ENCODE measurements at places on chromosomes 5 and 9.

- DNase-seq: no peak
These were observed 53.3 kb upstream of the CYLC2 start for GRCh38 chr9:102941868-102942267.

- no peak for DNase-seq
These were observed 14.5 kb downstream of the SLC6A18 start for GRCh38 chr5:1239505-1240251.

- DNase-seq: no peak
These were observed 13.6 kb downstream of the SLF1 start for GRCh38 chr5:94632024-94632423.

DNA sequence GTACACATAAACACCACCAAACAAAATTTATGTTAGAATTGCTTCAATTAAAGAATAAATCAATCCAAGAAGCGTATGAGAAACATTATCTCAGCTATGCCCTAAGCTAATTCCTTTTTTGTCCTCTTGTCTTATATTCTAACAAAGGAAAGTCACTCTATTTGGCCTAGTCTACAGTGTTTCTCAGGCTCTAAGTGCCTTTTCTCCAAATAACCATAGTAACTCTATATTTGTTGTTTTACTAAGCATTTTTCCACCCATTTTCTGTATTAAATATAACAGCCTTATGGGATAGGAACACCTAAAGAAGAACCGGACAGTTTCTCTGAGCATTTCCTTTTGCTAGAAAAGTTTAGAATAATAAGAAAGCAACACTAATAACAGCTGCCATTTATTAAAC lies 120.1 kb upstream of the MTAP start:
- DNase-seq: no peak

DNA sequence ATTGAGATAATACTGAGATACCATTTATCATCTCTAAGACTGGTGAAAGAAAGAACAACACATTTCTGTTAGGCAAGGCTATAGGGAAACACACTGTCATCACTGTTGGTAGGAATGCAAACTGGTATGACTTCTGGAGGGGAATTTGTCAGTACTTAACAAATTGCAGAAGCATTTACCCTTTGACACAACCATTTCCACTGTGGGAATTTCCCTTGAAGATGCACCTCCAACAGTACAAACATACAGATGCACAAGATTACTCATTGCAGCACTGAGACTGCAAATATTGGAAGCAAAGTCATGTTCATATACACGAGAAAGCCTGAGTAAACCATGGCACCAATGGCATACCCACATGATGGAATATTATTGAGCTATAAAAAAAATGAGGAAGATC lies 17.6 kb downstream of the GM2A start:
- DNase-seq: no peak

- DNase-seq: no peak
These were observed 1.2 kb downstream of the HSPA5 start for GRCh38 chr9:125239631-125240597.

DNA sequence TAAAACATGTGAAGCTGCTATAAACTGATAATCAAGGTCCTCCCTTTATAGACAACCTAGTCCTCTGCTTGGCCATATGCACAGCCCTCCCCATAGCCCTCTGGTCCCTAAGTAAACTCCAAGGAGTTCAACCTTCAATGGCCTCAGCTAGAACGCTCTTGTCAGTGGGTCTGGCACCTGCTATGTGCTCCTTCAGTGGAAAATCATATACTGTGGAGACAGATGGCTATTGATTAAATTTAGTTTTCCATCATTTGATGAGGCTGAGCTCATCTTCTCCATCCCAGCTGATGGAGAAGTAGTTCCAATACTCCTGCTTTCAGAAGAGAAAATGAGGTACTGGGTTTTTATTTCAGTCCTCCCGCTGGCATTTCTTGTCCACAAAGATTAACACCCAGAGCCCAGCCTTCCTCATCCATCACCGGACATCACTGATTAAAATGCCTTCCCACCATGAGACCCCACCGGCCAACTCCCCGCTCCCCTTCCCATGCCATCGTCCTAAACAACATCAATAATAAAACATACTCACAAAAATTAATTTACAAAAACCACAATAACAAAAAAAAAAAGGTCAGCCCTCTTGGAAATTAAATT lies 134.6 kb downstream of the TRIM32 start:
- no peak for DNase-seq

GRCh38 chr9:99588299-99588698 lies 233.4 kb upstream of the NR4A3 start:
- DNase-seq: no peak

DNA sequence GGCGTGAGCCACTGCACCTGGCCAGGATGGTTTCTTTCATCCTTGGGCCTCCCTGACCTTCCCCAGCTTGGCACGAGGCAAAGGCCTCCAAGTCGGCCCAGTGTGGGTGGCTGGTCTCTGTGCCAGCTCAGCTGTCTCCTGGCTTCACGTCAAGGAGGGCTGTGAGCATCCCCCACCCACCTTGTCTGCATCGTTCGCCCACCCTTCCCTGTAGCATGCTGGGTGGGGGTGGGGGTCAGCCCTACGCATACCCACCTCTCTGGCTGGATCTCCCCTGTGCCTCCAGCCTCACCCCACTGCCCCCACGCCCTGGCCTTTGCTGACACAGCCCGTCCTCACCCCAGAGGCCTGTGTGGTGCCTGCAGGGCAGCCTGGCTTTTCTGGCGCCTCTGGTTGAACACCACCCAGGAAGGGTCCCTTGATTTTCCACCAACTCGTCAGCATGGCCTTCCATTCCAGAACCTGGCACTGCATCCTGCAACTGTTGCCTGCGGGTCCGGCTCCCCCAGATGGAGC lies 8.8 kb upstream of the WDR5 start:
- no peak for DNase-seq

DNA sequence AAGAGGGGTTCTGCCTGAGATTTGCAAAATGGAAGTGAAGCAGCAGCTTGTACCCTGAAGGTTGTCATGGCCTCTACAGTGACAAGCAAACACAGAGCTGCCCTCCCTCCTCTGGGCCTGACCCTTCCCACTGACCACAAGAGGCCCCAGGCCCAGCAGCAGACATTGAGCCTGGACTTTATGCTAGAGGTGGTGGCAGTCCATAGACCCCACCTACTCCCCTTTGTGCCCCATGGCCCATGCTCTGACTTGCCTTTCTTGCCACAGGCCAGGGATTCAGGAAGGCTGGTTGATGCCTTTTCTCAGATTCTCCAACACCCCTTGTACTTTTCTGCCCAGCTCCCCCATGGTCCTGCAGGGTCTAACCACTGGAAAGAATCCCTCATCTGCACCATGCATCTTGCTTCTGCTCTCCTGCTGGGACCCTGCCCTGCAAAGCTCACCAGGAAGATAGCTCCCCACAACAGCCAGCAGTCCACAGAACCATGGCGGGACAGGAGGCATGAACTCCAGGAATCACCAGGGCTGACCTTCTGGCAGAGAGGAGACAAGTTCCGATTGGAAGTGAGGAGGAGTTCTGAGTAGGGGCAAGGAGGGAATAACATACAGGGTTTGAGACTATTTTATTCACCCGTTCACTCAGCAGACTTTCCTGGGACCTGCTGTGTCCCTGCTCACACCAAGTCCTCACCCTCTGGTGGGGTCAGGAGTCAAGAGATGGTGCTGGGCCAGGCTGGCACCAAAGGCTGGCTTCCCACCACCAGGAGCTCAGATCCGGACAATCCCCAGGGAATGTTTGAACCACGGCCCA lies 263.8 kb downstream of the SYK start:
- no peak for DNase-seq

- DNase-seq: peak; percentile 76
These were observed at the start of gene HAVCR2 for GRCh38 chr5:157108976-157109375. HAVCR2 (minus strand) TSS chr5:157109044; CDS start chr5:157108983, 61 bp downstream.

DNA sequence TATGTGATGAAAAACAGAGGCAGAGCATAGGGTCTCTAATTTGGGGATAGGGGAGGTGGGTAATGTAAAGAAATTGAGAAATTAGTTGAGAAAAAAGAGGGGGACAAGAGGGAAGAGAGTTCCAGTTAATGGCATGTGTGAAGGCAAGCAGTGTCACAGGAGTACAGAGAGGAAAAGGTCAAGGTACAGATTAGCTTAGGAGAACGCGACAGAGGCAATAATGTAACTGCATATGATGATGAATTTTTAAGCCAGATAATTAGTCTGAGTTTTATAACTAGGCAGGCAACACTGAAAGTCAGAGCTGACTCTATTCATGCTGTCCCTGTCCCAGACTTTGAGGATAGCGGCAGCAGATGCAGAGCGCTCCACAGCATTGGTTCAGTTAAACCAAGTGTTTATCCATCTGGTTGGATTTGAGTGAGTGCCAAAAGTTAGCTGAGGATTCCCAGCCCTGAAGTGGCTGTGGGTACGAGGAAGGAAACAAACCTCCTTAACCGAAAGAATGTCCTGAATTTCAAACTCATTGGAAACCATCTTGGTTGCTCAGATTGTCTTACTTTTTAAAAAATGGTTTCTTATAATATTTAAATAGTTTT lies 315.2 kb downstream of the ARHGAP26 start:
- DNase-seq: no peak

DNA sequence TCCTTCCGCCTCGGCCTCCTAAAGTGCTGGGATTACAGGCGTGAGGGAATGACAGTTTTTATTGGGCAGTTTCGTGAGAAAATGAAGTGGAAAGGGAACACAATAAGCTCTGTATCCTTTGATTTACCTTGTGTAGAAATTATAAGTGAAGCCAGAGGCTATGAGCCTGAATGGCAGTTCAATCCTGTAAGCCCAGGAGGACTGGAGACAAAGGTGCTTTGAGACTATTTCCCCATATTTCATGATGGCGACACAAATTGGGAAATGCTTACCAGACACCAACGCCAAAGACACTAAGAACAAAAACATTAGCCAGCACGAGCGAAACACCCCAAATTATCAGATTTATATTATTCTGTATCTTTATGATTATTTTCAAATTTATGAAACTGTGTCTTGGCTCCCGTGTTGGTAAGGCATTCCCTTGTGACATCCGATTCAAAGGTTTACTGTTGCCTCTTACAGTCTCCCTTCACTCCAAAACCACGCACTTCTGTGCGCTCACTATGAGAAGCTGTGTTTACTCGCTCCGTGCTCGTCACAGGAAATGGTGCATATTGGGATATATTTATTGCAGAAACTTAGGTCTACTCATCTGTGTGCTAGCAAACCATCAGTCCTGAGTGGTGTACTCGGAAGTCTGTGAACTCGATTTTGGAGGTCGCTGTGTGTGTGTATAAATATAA lies 73.9 kb downstream of the SH3PXD2B start:
- DNase-seq: no peak

- DNase-seq: no peak
These were observed 741.4 kb downstream of the TAF11L14 start for GRCh38 chr5:18375641-18376040.

GRCh38 chr5:175551266-175551665 lies 72.9 kb downstream of the SFXN1 start:
- DNase-seq: no peak

DNA sequence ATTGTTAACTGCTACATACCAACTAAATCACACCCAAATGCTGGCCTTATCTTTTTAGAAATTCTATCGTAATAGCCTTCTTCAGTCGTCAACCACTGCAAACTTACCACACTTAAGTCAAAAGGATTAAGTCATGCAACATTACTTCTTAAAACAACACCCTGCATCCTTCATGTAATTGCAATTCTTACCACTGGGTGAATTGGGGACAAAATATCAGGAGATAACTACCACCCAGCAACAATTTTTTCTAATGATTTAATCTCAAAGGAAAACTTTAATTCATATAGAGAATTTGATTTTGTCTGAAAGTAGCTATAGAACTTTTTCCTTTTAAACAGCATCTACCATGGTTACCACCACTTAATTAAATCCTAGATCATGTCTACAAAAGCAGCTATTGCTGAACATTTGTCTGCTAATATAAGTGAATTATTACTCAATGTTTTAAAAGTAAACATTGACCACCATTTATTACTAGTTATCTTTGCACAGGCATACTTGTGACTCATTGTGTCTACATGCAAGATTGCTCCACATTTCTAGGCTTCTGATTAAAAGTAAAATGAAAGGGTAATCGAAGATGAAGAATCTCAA lies 10.5 kb downstream of the MLLT3 start:
- DNase-seq: no peak

GRCh38 chr9:93464395-93464794 lies 11.0 kb upstream of the FAM120AOS start:
- no peak for DNase-seq

DNA sequence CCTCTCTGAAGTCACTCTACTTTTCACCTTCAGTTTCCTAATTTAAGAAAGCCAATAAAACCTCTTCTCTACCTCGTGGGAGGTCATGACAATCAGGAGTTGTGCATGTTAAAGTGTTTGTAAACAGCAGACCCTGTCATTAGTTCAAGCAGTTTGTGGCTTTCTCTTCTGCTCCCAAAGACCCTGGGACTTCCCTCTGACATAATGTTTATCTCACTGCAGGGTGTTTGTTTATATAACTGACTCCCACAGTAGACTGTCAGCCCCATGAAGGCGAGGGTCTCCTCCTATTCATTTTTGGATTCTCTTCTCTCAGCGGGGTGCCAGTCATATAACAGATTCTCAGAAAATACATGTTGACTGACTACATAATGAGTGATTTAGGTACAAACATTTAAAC lies 360.0 kb upstream of the ZNF462 start:
- DNase-seq: no peak

Data from globus pallidus (tissue), 1 donor.